Breast epithelium (tissue), 4 donors: ENCODE measurements at places on chromosomes 3 and 15. TPM values are rescaled to one million over a fixed set of nuclear protein-coding genes. Genes with fewer than 3 reads are reported as not detected.

C2CD4A gene
- 0.66 TPM for total RNA-seq

CAPN3 gene
- total RNA-seq: 15.4 TPM

PCOLCE2 gene
- 178 TPM for total RNA-seq

GOLGA8Q gene
- total RNA-seq: 1.9 TPM

SMCO1 gene
- total RNA-seq: not detected

AMIGO3 gene
- total RNA-seq: 1.0 TPM

CASR gene
- total RNA-seq: not detected

AMOTL2 gene
- 281 TPM for total RNA-seq

NPAP1 gene
- total RNA-seq: not detected

GUCA1C gene
- not detected for total RNA-seq

INAFM2 gene
- 5.1 TPM for total RNA-seq

PLSCR5 gene
- total RNA-seq: not detected

SNX22 gene
- total RNA-seq: 1.5 TPM

PRKCD gene
- 15.1 TPM for total RNA-seq

GADL1 gene
- total RNA-seq: not detected

CHST14 gene
- total RNA-seq: 10.8 TPM

SLC6A1 gene
- under 0.01 TPM for total RNA-seq

LSAMP gene
- total RNA-seq: 3.8 TPM

SUMF1 gene
- 84.2 TPM for total RNA-seq

TNFSF10 gene
- total RNA-seq: 294 TPM

MAGEL2 gene
- 0.15 TPM for total RNA-seq

WDR6 gene
- total RNA-seq: 143 TPM

CLDN16 gene
- not detected for total RNA-seq

CCR8 gene
- not detected for total RNA-seq

TRPM1 gene
- total RNA-seq: not detected

PEX5L gene
- 0.48 TPM for total RNA-seq

SNUPN gene
- total RNA-seq: 24.9 TPM

SLC24A5 gene
- total RNA-seq: not detected

GOLGA6L10 gene
- 2.6 TPM for total RNA-seq

NR1I2 gene
- total RNA-seq: 0.29 TPM

KBTBD13 gene
- 0.15 TPM for total RNA-seq

GRIP2 gene
- 0.88 TPM for total RNA-seq

FBXO40 gene
- not detected for total RNA-seq

SETD5 gene
- total RNA-seq: 135 TPM

LRRC31 gene
- 7.5 TPM for total RNA-seq

BCL2A1 gene
- total RNA-seq: 1.4 TPM

RBMS3 gene
- 48.4 TPM for total RNA-seq

BTLA gene
- 0.80 TPM for total RNA-seq

GHRL gene
- total RNA-seq: 1.0 TPM

NDUFB4 gene
- 106 TPM for total RNA-seq

DLL4 gene
- 10.5 TPM for total RNA-seq

ARHGEF26 gene
- total RNA-seq: 16.7 TPM

ALDH1L1 gene
- total RNA-seq: 88.3 TPM

KCNMB3 gene
- 7.3 TPM for total RNA-seq

LMCD1 gene
- total RNA-seq: 105 TPM

INO80 gene
- total RNA-seq: 27.2 TPM

CPA3 gene
- 44.2 TPM for total RNA-seq

RARB gene
- 8.2 TPM for total RNA-seq

GPR27 gene
- total RNA-seq: 0.32 TPM

ABI3BP gene
- total RNA-seq: 17.4 TPM

GOLGA8R gene
- total RNA-seq: 4.2 TPM

TIMP4 gene
- total RNA-seq: 170 TPM

KNG1 gene
- not detected for total RNA-seq

ELL3 gene
- total RNA-seq: 5.2 TPM

PFKFB4 gene
- 5.2 TPM for total RNA-seq
